ENCODE measurements at places on chromosomes 5 and 9.

- DNase-seq = no peak
Measured at GRCh38 chr5:90342576-90342975, 67.0 kb downstream of the CETN3 start.

DNA sequence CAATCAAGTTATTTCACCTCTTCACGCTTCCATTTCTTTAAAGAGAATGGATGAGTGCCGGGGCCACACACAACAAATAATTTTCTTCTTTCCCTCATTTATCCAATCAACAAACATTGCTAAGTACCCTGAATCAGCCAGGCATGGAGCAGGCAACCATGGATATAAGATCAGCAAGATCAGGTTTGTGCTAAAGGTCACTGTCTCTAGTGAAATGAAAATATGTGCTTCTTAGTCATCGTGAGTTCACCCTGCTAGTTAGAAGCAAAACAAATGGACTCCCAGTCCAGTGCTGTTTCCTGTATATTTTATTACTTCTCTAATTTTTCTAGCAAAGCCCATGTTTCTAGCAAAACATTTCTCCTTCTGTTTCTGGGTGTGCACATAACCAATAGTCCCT, 629.2 kb downstream of the BNC2 start:
- DNase-seq = no peak

GRCh38 chr9:116250891-116251290, 97.3 kb downstream of the PAPPA start:
- no peak for DNase-seq

DNA sequence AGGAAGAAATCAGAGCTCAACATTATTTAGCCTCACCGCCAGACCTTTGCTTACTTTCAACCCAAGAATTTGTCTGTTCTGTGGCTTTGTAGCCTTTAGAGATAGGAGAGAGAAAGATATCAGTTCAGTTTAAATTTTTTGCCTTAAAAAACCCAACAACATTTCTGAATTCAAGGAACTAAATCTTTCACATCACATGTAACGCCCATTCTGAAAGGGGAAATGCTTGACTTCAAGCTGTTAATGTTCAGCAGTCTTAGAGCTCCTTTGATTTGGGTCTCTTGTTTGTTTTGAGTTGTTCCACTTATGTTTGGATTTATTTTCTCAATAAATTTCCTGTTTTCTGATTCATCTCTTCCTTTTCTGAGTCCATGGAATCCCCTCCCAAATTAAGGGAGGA, 294.5 kb downstream of the ARHGAP26 start:
- DNase-seq = peak; percentile 69

- no peak for DNase-seq
Measured at GRCh38 chr5:83568186-83568585, 96.6 kb downstream of the VCAN start.

DNA sequence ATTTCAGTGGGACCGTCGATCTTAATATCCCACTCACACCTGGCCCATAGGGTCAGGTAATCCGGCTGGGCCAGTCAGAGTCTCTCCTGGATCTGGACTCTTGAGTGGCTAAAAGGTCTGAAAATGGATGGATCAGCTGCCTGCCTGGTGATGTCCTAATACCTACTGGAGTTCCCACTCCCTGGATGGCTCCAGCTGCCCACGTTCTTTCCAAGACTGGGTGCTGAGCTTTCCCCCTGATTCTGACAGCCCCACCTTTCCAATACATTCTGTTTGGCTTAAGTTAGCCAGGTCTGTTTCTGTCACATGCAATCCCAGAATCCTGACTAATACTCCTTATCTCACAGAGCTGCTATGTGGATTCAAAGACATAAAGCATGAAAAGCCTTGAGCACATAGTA, 10.2 kb downstream of the SH3PXD2B start:
- no peak for DNase-seq

DNA sequence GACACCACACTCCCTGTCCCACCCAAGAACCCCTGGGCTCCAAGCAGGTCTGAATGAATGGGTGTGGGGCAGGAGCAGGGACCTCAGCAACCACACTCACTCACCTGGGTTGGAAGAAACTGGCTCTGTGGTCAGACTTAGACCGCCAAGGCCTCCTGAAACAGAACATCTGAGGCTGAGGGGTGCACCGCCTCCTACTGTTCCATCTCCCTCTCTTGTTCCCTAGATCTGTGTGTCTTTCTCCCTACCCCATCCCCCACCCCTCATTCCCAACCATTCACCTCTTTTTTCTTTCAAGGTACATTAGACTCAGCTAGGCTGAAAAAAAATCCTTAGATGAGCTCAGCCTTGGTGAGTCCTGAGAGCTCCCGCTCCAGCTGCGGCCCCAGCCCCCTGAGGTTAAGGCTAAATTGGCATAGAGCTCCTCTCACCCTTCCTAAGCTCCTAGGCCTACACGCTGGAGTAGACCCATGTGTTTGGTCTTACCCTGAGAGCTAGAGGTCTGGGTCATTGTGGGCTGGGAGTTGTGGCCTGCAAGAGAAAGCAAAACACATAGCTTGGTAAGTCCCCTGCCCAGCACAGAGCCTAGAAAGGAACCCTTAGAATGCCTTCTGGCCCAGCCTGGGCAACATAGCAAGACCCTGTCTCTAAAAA, 4.8 kb downstream of the ECSCR start:
- DNase-seq = no peak

DNA sequence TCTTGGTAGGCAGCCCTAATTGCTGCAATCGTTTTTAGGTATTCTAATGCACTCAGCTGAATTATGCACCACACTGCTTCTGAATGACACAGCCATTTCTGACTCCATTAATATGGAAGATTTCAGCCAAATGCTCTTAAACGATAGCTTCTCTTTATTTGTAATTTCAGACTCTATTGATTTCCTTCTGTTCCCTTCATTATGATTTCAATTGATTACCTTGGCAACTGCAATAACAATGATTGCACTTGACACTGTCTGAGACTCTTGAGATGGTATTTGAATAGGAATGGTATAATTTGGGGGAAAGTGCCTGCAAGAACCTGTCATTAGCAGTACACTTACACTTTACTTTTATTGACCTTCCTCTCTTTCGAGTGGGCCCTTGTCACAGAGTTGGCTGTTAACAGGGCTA, 296.1 kb upstream of the DMAC1 start:
- DNase-seq = no peak

GRCh38 chr5:140365282-140365681, 5.3 kb downstream of the SLC4A9 start:
- no peak for DNase-seq

- DNase-seq = no peak
Measured at GRCh38 chr5:149702934-149703646, 27.0 kb upstream of the PPARGC1B start.

DNA sequence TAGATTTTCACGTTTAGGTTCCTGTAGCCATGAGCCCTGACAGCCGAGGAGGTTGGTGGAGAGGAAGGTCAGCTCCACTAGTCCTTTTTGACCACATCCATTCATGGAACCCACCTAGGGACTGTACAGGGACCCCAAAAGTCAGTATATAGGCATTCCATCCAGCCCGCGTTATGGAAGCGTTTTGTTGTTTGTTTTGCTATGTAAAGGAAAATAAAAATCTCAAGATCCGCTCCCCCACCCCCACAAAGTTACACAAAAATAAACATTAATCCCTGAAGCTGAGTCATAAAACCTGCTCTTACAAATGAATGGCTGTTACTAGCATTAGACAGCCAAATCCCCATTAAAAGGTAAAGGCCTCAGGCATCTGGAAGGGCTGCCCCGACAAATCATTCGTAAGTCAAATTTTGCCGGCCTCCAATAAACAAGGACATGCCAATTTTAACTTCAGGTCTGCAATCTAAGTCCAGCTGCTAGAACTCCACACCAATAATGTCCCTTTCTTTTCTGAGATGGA, 292.9 kb downstream of the MED10 start:
- DNase-seq = no peak

Data from pons (tissue), 1 donor.